ENCODE measurements at places on chromosomes 11 and 22. TPM values are rescaled to one million over a fixed set of nuclear protein-coding genes. Genes with fewer than 3 reads are reported as not detected.
A peak's percentile ranks its signal among the peaks of the same experiment; 100 is the strongest.

DNA sequence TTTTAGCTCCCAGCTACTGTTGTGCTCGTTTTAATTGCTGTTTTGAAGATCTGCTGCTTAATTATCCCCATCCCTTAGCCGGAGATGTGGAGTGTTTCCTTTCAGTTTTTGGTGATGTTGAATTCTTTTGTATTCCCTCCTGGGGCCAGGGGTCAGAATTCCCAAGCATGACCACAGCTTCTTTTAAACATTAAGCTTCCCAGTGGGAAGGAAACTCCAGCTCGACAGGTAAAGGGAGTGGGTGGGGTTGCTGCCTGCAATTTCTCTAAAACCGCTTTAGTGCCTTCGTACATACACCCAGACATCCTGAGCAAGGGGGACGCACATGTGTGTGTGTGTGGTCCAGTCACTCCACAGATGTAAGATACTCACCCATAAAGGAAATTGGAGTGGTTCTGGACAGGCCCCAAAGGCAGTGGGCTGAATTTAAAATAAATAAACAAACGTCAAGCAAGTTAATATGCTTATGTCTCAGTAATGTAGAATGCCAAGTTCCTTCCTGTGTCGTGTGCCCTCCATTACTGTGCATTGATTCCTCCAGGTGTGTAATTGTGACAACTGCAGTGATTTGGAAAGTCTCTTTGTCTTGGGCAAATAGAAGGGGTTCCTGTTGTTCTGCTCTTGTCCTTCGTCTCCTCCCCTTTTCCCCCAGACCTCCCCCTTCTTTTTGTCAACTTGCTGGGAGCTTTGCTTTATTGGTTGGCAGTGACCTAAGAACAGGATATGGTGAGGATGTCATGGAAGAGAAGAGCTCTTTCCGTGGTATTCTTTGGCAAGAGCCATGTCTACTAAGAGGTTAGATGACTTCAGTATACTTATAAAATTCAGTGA, 19.2 kb upstream of the ADSL start:
- peaks cover 2% of the 10 kb centered on the region for H3K4me1 ChIP-seq
- peaks cover 9% of the 10 kb centered on the region for H3K36me3 ChIP-seq
- peak; percentile 41 for DNase-seq
- H3K4me3 ChIP-seq = no peak overlapping the region
- no peak overlapping the region for H3K27ac ChIP-seq

Gene MAP4K2
- total RNA-seq = 41.8 TPM

DNA sequence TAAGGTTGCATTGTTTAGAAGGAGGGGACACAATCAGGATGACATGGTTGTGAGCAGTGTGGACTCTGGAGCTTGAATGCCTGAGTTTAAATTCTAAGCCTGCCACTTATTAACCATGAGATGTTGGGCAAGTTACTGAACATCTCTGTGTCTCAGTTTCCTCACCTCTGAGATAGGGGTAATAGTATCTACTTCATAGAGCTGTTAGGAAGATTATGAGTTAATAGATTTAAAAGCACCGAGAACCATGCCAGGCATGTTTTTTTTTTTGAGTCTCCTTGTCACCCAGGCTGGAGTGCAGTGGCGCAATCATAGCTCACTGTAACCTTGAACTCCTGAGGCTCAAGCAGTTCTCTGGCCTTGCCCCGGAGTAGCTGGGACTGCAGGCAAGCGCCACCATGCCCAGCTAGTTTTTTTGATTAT, 33.3 kb downstream of the ST14 start:
- no peaks in the 10 kb centered on the region for H3K36me3 ChIP-seq
- no peaks in the 10 kb centered on the region for H3K27me3 ChIP-seq
- H3K27ac ChIP-seq = no peak overlapping the region
- no peak for DNase-seq
- no peak overlapping the region for H3K4me3 ChIP-seq

DNA sequence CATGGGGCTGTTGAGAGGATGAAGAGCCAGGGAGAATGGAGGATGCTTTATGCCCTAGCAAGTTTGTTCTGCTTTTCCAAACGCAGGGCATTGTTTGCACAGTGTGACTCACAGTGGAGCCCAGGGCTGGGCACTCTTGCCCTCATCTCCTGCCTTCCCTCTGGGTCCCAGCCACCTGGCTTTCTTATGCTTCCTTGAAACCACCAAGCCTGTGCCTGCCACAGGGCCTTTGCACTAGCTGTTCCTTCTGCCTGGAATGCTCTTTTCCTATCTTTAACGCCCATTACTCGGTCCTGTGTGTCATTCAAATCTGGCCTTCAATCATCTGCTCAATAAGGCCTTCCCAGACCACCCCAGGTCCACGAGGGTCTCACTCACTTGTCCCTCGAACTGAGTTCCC, 46.9 kb upstream of the RFPL3 start:
- no peaks in the 10 kb centered on the region for H3K36me3 ChIP-seq
- H3K27ac ChIP-seq = no peak overlapping the region
- no peak overlapping the region for H3K4me3 ChIP-seq

- H3K36me3 ChIP-seq = no peaks in the 10 kb centered on the region
- peaks cover 3% of the 10 kb centered on the region for H3K4me1 ChIP-seq
- peaks cover 33% of the 10 kb centered on the region for H3K27me3 ChIP-seq
- H3K4me3 ChIP-seq = peak within 1 kb of the TSS; percentile 46
Measured at GRCh38 chr11:134331354-134332188, at the start of gene GLB1L2. Gene GLB1L2, plus strand, starts transcription at chr11:134331988. Its CDS starts 74 bp downstream, at chr11:134332062.

Gene ZP1
- not detected for total RNA-seq

- no peak overlapping the region for H3K27ac ChIP-seq
- no peak for DNase-seq
- H3K36me3 ChIP-seq = no peaks in the 10 kb centered on the region
- H3K4me3 ChIP-seq = no peak overlapping the region
- H3K27me3 ChIP-seq = no peaks in the 10 kb centered on the region
- no peaks in the 10 kb centered on the region for H3K4me1 ChIP-seq
Measured at GRCh38 chr11:37107831-37108230, 509.8 kb upstream of the RAG2 start.

Gene NPAS4
- total RNA-seq = 0.06 TPM

DNA sequence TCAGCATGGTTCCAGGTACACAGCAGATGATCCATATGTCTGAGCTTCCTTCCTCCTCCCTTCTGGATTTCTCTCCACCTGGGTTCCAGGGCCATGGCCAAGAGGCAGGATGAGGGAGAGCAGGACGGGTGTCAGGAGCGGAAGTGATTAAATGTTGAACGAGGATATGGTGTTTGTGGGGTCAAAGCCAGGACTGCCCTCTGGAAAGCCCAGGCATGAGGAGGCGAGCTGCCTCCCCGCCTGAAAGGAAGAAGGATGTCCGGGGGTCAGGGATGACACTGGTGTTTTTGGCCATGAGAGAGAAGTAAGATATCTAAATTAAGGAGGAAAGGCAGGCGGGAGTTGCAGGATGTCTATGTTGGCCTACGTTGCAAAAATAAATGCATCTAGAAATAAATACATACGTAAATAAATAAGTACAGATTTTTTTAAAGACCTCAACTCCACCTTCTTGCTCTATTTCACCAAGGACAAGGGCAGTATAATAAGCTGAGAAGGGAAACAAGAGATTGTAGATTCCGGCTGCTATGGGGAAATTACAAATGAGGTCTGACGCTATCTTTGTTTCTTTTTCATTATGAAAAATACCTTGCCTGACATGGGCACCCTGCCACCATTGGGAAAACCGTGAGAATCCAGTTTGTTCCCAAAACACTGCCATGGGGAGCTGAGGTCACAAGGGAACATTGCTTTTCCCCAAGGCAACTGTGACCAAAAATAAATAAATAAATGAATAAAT, 27.6 kb upstream of the LIPT2 start:
- no peaks in the 10 kb centered on the region for H3K27me3 ChIP-seq
- no peak for DNase-seq
- no peak overlapping the region for H3K27ac ChIP-seq

DNA sequence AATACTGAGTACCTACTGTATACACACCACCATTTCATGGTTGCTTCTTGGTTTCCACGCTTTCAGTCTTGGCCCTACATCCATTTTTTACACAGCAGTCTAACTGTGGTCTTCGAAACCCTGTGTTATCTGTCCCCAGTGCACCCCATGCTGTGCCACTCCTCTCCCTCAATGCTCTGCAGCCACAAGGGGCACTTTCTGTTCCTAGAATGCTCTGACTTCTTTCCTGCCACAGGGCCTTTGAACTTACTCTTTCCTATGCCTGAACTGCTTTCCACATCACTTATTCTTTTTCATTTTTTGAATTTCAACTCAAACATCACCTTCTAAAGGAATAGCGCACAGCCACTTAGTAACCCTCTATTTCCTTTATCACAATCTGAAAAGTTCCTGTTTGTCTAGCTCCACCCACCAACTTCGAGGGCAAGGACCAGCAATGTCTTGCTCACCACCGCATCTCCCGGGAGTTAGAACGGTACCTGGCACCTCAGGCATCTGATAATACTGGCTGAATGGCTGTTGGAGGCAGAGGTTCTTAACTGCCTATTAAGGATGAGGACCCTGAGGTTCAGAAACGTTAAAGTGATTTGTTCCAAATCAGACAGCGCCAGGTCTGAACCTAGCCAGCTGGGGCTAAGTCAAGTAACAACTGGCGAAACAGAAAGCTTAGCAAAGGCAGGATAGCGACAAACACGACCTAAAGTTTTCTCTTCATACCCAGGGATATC, 568 bp downstream of the ALG8 start:
- H3K27me3 ChIP-seq = no peaks in the 10 kb centered on the region
- no peak for DNase-seq

Gene LIF
- 5.1 TPM for total RNA-seq

DNA sequence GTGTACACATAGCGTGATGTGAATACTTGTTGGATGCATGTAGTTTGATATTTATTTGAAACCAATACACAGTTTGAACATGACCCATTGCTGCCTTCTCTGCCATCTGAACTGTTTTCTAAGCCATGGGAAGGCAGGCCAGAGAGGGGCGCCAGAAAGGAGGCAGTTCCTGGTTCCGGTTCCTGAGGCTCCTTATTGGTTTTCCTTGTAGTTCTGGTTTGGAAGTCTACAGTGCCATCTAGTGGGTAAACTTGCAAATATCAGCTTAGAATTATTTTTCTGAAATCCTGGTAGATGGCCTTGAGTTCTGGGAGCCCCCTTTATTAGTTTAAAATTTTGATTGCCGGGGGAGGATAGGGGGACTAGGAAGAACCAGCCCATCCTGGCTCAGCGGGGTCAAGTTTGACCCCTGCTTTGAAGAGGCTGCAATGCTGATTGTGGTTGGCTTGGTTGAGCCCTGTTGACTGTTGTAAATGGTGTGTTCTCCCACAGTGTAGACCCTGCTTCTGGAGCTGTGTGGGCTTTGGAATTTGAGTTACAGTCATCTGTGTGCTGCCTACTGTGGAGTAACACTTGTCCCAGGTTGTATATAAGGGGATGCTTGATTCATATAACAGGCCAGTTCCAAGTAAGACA, 48.4 kb downstream of the GRAMD1B start:
- H3K4me1 ChIP-seq = no peaks in the 10 kb centered on the region
- no peak overlapping the region for H3K4me3 ChIP-seq
- no peaks in the 10 kb centered on the region for H3K36me3 ChIP-seq
- H3K27ac ChIP-seq = no peak overlapping the region
- H3K27me3 ChIP-seq = no peaks in the 10 kb centered on the region

- peaks cover 3% of the 10 kb centered on the region for H3K4me1 ChIP-seq
- no peak for DNase-seq
- H3K27ac ChIP-seq = no peak overlapping the region
Measured at GRCh38 chr22:20605328-20605727, 97.9 kb downstream of the MED15 start.

Gene AIFM3
- 0.48 TPM for total RNA-seq

DNA sequence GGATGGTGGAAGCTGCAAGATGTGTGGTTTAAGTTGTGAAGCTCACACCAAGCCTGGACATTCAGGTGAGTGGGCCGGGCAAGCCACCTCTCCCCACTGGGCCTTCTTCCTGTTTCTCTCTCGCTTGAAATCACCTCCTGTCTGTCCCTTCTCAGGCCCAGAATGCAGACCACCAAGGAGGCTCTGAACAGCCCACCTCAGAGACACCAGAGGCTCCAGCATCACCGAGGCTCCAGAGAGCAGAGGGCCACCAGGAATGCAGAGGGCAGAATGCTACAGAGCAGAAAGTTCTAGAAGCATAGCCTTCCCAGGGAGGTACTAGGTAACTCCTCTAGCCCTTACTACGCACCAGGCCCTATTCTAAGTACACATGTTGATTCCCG, 14.8 kb upstream of the IL2RB start:
- no peaks in the 10 kb centered on the region for H3K27me3 ChIP-seq
- no peaks in the 10 kb centered on the region for H3K36me3 ChIP-seq
- no peak overlapping the region for H3K4me3 ChIP-seq
- DNase-seq = no peak
- H3K4me1 ChIP-seq = peaks cover 4% of the 10 kb centered on the region

Gene TPH1
- 2.8 TPM for total RNA-seq

GRCh38 chr11:109247071-109247470, 174.9 kb upstream of the C11orf87 start:
- no peak for DNase-seq
- H3K36me3 ChIP-seq = no peaks in the 10 kb centered on the region
- no peak overlapping the region for H3K27ac ChIP-seq
- H3K27me3 ChIP-seq = no peaks in the 10 kb centered on the region
- H3K4me1 ChIP-seq = no peaks in the 10 kb centered on the region

GRCh38 chr11:30432178-30432577, 109.3 kb downstream of the ARL14EP start:
- no peaks in the 10 kb centered on the region for H3K36me3 ChIP-seq
- H3K27me3 ChIP-seq = no peaks in the 10 kb centered on the region
- H3K27ac ChIP-seq = no peak overlapping the region
- H3K4me1 ChIP-seq = no peaks in the 10 kb centered on the region
- no peak overlapping the region for H3K4me3 ChIP-seq

Gene MAPK11
- 15.3 TPM for total RNA-seq

- no peaks in the 10 kb centered on the region for H3K4me1 ChIP-seq
- H3K4me3 ChIP-seq = no peak overlapping the region
- DNase-seq = no peak
- H3K27ac ChIP-seq = no peak overlapping the region
- no peaks in the 10 kb centered on the region for H3K27me3 ChIP-seq
Measured at GRCh38 chr11:20739107-20739506, 69.7 kb downstream of the NELL1 start.

DNA sequence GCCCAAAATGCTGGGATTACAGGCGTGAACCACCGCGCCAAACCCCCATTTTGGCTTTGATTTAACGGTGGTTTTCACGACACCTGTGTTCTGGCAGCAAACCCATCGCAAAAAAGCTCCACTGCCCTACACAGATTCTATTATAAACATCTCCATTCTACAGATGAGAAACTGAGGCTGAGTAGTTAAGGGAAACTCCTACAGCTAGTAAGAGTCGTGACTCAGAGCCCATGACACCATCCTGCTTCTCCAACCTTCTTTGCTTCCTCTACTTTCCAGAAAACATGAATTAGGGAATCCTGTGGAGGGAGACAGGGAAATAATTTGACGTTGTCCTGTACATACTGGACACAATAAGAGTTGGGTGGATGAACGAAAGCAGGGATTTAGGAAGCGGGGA, 429 bp upstream of the SNX15 start:
- H3K36me3 ChIP-seq = peaks cover 3% of the 10 kb centered on the region
- DNase-seq = no peak
- H3K4me3 ChIP-seq = no peak overlapping the region
- H3K27me3 ChIP-seq = no peaks in the 10 kb centered on the region

Gene APOC3
- total RNA-seq = 2.3 TPM

All from lung (tissue), 17 donors.